ENCODE measurements at places on chromosomes 13 and 19. TPM values are rescaled to one million over a fixed set of nuclear protein-coding genes. Genes with fewer than 3 reads are reported as not detected.

Gene CFAP97D2
- not detected for total RNA-seq

Gene LYPD5
- not detected for total RNA-seq

DNA sequence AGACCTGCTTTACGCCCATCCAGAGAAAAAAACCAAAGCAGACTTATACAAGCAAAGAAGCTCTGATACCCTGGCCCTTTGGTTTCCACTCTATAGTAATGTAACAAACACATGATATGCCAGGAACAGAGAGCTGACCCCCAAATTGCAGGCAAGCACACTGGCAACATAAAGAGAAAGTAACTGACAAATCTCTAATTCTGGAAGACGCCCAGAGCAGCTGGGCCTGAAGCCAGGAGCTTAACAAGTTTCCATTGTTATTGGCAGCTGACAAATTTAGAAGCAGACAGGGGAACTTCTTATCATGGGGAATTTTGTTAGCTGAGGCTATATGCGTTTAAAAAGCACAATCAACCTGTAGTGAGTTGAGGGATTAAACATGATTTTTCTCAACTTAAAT, 158.0 kb downstream of the DLEU7 start:
- peaks cover 3% of the 10 kb centered on the region for H3K36me3 ChIP-seq
- no peak overlapping the region for H3K4me3 ChIP-seq
- H3K4me1 ChIP-seq, result peaks cover 36% of the 10 kb centered on the region
- no peak for DNase-seq
- H3K27ac ChIP-seq, result peak overlapping the region; percentile 42

DNA sequence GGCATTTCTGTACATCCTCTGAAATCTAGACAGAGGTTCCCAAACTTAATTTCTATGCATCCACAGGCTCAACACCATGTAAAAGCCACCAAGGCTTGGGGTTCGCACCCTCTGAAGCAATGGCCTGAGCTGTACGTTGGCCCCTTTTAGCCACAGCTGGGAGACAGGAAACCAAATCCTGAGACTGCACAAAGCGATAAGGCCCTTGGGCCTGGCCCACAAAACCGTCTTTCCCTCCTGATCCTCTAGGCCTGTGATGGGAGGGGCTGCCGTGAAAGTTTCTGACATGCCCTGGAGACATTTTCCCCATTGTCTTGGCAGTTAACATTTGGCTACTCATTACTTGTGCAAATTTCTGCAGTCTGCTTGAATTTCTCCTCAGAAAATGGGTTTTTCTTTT, 766.4 kb downstream of the GPC5 start:
- peaks cover 4% of the 10 kb centered on the region for H3K27me3 ChIP-seq
- H3K4me3 ChIP-seq, result no peak overlapping the region
- no peaks in the 10 kb centered on the region for H3K36me3 ChIP-seq
- DNase-seq, result no peak
- H3K27ac ChIP-seq, result no peak overlapping the region

DNA sequence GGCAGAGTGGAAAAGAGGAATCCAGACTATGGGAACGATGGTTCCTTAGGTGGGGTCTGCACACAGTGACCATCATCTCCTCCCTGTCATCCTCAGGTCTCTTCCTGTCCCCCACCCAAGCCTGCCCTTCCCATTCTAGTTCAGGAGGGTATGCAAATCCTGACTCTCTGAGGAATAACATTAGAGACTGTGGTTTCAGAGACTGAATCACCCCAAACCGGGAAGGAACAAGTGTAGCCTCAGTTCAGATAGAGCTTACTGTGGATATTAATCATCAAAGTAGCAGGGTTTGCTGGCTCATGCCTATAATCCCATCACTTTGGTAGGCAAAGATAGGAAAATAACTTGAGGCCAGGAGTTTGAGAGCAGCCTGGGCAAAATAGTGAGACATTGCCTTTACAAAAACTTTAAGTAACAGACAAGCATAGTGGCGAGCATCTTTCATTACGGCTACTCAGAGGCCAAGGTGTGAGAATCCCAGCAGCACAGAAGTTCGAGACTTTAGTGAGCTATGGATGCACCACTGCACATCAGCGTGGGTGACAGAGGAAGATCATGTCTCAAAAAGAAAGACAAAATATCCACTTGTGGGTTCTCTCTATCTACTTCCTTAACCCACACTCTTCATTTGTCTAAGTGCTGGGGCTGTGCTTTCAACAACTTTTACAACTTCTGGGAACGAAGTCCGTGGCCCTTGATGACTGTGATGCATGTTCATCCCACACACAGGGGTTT, 19.3 kb upstream of the LGALS13 start:
- H3K27ac ChIP-seq, result no peak overlapping the region
- H3K4me1 ChIP-seq, result no peaks in the 10 kb centered on the region
- no peak overlapping the region for H3K4me3 ChIP-seq
- no peak for DNase-seq
- H3K27me3 ChIP-seq, result no peaks in the 10 kb centered on the region

- H3K4me3 ChIP-seq, result no peak overlapping the region
- H3K27me3 ChIP-seq, result peaks cover 1% of the 10 kb centered on the region
- peaks cover 24% of the 10 kb centered on the region for H3K4me1 ChIP-seq
- no peak overlapping the region for H3K27ac ChIP-seq
- H3K36me3 ChIP-seq, result no peaks in the 10 kb centered on the region
These were observed 2.8 kb downstream of the PNMA8B start for GRCh38 chr19:46492841-46493235.
